ENCODE measurements at places on chromosomes 11 and 22. TPM values are rescaled to one million over a fixed set of nuclear protein-coding genes. Genes with fewer than 3 reads are reported as not detected.

- DNase-seq = no peak
Observed at GRCh38 chr11:57314221-57314973, 10.4 kb downstream of the TNKS1BP1 start.

GRCh38 chr22:26050079-26050478 is 119.2 kb upstream of the SEZ6L start:
- DNase-seq = no peak

DNA sequence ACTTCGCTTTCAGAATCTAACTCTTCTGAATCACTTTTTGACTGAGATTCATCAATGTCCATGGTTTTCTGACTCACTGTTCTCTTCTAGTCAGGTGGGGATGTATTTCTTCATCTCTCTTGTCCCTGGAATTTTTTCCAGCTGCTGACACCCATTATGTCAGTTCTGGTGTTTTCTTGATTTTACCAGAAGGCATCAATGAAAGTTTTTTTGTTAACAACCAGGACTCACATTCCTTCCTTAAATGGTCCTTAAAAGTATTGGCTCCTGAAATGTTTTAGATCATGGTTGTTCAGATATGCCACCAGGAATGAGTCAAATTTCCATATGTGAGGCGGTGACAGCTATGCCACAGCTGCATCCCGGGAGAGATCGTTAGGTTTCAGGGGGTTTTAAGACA is 12.9 kb downstream of the MICAL2 start:
- DNase-seq = no peak

GRCh38 chr11:19571906-19572305 is 140.7 kb upstream of the NAV2 start:
- DNase-seq = no peak

DNA sequence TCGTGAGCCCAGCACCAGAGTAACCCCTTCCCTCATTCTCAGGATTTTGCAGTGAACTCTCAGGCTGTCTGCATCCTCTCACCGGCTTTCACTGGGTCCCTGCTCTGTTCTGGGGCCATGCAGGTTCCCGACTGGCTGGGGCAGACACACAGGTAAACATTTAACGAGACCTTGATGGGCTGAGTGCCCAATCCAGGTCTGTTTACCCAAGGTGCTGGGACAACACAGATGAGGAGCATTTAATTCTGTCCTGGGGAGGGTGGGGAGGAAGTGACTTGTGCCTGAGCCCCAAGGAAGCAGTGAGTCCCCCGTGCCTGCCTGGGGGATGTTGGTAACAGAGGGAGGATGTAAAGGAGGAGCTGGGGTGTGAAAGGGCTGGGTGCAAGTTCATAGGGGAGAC is 4.4 kb downstream of the BIK start:
- no peak for DNase-seq

GRCh38 chr11:125084057-125084416 is 20.9 kb downstream of the SLC37A2 start:
- DNase-seq = no peak

DNA sequence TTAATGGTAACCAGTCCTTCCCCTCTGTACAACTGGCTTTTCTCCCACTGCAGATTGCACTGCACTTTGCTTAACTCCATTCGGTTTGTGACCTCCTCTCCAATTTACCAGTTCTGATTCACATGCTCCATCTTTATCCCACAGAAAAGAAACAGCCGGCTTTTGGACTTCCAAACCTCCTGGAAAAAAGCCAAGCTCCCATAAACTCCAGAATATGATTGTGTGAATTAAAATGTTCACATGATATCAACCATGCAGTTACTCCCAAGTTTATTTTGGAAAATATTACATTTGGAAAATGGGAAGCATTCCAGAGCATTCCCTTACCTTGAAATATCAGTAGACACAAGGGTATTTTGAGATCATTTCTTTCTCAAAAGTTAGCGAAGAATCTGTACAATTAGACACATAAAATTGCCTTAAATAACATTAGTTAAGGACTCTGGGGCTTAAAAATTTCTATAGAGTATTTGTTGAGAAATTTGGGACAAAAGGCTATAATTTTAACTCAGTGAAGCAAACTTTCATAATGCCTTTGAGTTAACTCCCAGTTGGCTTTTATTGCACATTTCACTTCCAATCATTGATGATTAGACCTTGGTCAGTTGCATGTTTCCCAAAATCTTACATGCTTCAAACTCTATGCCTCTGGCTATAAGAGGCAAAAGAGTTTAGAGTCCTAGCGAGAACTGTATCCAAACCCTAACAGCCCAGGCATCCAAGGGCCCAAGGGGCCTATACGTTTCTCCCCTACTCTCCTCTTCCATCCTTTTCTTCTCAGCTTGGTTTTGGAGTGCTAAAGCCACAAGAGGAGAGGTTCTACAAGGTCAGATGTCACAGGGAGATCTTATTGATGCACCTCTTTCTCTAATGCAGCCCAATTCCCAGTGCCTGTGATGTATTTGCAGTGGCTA is 23.6 kb upstream of the TMEM135 start:
- DNase-seq = no peak

GRCh38 chr22:33325232-33326004 is 267.2 kb upstream of the SYN3 start:
- DNase-seq = no peak

DNA sequence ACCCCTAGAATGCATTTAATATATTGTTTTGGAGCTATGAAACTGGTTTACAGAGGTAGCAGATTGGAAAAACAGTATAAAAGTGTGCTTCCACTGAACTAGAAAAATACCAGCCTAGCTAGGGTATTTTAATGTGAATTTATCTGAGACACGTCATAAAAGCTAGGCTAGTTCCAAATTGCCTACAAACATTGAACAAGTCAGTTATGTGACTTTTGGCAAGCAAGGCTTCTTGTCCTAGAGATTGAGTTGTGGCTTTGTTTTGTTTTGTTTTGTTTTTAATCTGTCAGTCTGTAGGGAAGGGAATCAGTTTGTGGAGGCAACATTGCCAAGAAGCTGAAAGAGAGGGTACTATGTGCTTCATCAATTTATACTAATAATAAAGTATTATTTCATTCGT is 24.2 kb downstream of the RTN3 start:
- no peak for DNase-seq

GRCh38 chr11:27241311-27242122 is 121.5 kb downstream of the CCDC34 start:
- no peak for DNase-seq

GRCh38 chr11:56394381-56394780 is 18.1 kb upstream of the OR5AL1 start:
- DNase-seq = no peak

GRCh38 chr22:28006271-28006670 is 87.2 kb upstream of the PITPNB start:
- DNase-seq = no peak

DNA sequence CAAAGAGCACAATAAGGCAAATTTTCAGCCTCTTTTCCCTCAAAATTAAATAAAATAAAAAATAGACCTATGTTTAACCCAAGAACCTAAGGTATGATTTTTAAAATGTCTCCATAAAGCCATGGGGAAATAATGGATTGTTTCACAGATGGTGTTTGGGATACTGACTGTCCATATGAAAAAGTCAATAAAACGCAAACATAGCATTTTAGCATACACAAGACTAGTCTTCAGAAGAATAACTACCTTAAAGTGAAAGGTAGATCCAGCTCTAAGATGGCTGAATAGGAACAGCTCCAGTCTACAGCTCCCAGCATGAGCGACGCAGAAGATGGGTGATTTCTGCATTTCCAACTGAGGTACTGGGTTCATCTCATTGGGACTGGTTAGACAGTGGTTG is 16.1 kb downstream of the PTH start:
- no peak for DNase-seq

DNA sequence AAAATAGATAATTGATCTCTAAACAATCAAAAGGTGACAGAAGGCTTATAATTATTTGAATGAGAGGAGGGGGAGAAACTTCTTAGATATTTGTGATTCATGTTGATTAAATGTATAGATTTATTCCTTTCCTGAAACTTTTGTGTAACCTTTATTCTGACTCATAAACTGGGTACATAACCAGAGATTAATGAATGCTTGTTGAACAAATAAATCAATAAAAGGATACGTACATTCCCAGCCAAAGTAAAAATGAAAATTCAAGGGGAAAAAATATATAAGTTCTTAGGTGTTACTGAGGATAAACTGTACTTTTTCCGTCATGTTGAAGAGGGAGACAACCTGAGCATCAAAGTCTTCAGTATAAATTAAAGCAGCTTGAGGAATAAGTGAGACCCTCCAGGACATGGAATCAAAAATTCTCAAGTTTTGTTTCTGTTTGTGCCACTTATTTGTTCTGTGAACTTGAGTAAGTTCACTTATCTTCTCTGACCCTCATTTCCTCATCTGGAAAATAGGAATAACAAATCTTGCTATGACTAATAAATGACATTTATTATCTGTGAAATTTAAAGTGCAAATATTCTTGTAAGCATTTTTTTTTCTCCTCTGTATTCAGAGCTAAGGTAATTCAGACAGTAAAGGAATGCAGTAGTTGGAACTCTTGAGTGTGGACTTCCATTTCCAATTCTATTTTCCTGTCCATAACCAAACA is 195.4 kb downstream of the METTL15 start:
- no peak for DNase-seq

- no peak for DNase-seq
Observed at GRCh38 chr22:26660356-26660755, 3.0 kb downstream of the MIAT start.

GRCh38 chr22:18059991-18060390 is 17.8 kb upstream of the PEX26 start:
- DNase-seq = no peak

WBP2NL gene
- 9.4 TPM for total RNA-seq

SCGB1D2 gene
- not detected for total RNA-seq

RBMXL2 gene
- 0.22 TPM for total RNA-seq

MAPK8IP2 gene
- 2.4 TPM for total RNA-seq

CALCA gene
- total RNA-seq = 0.67 TPM

OR4C46 gene
- total RNA-seq = not detected

SAA4 gene
- total RNA-seq = not detected

H19 gene
- total RNA-seq = 1,096 TPM

PGA3 gene
- total RNA-seq = not detected

GSTT2 gene
- total RNA-seq = not detected

MMP13 gene
- not detected for total RNA-seq

PIH1D2 gene
- 1.8 TPM for total RNA-seq

GATD1 gene
- total RNA-seq = 74.8 TPM

KCNQ1OT1 gene
- 7.2 TPM for total RNA-seq

All from sciatic nerve (tissue), 2 donors.